Left renal pelvis (tissue), 4 donors: ENCODE measurements at places on chromosomes 2 and 18.

- DNase-seq, result no peak
Measured at GRCh38 chr2:36577884-36578283, 20.1 kb downstream of the FEZ2 start.

GRCh38 chr2:161415987-161416707, at the start of gene TBR1:
TSS of gene TBR1 (plus strand) at chr2:161416297. CDS start at chr2:161416411, 114 bp downstream.
- no peak for DNase-seq

DNA sequence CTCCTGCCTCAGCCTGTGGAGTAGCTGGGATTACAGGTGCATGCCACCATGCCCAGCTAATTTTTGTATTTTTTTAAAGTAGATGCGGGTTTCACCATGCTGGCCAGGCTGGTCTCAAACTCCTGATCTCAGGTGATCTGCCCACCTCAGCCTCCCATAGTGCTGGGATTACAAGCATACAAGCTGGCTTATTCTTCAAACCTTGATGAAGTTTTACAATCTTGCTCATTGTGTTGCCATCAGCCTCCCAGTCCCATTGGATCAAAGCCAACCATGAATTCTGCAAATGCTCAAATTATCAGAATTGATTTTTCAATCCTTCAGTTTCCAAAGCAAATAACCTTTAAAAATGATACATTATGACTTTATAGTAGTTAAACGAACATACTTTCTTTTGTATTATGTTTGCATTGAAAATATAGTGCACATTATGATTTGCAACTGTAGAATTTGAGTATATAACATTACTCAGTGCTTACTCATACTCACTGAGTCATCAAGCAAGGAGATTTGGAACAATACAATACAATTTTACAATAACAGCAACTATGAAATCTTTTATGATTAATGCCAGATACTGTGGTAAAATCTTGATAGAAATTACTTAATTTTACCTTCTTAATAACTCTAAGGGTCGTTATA, 1491.9 kb upstream of the CELF4 start:
- no peak for DNase-seq

DNA sequence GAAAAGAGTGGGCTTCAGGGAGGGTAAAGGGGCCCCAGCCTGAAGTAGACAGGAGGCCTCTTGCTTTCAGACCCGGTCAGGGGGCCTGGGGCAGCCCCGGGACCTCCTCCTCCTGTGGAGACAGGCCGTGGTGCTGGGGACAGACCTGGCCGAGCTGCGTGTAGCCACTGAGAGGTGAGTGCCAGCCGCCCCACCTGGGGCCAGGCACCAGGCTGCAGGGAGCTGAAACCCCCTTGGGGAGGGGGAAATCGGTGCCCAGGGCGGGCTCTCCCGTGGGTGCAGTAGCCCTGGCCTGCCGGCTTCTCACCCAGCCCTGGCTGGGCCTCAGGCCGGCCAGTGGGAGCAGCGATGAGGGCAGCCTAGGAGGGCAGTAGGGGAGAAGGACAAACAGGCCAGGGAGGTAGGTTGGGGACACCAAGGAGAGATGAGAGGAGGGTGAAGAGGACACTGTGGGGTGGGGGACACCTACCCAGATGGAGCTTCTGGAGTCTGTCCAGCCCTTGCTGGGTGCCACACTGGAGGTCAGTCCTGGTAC, 24.0 kb downstream of the CROCC2 start:
- DNase-seq, result no peak

DNA sequence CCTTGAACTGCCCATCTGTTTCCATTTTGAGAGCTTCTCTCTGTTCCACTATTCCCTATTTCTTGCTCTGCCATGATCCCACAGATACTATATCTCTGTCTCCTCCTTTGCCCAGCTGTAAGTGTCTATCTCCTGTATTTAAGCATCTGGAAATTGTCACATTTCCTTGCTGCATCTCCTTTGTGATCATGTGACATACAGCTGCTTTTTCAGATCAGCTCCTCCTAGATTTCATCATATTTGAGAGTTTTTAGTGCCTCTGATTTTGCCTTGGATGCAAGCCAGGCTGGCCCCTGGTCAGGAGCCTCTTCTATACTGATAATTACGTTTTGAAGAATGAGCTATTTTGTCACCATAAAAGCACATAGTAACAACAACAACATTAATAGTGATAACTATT, 131.7 kb upstream of the TNP1 start:
- DNase-seq, result no peak
